Osteocyte (in vitro differentiated cells): ENCODE measurements at places on chromosomes 3 and 15.

- DNase-seq = no peak
These were observed 124.2 kb downstream of the IMPG2 start for GRCh38 chr3:101195951-101196713.

DNA sequence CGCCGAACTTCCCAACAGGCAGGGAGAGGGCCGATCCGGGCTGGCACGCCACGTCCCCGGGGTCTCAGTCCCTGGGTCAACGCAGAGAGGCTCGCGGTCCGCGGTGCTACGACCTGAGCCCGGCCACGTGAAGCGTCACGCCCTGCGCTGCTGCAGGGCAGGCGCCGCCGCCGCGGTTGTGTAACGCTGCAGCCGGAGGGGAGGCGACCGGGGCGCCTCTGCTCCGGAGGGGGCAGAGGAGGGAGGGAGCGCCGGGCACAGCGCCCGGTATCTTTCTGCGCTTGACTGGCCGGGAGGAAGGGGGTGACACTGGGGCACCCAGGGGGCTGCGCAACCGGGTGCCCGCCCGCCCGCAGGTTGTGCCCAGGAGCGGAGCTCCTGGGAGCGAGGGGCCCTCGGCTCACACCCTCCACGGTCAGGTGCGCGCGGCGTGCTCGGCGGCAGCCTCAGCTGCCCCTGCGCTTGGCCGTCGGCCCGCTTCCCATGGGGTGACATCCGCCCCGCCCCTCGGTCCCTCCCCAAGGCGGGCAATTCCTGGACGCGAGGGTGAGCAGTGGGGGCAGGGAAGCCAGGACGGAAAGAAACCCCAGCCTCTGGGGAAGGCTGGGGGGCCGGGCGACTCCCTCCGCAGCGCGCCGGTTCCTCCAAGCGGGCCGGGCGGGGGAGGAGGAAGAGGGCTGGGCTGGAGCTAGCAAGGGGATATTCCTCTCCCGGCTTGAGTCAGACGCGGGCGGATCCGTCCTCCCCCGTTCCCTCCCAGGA lies 852 bp upstream of the BHLHE40 start:
- peak; percentile 98 for DNase-seq

GRCh38 chr3:126865736-126866135 lies 117.2 kb upstream of the PLXNA1 start:
- peak; percentile 36 for DNase-seq

DNA sequence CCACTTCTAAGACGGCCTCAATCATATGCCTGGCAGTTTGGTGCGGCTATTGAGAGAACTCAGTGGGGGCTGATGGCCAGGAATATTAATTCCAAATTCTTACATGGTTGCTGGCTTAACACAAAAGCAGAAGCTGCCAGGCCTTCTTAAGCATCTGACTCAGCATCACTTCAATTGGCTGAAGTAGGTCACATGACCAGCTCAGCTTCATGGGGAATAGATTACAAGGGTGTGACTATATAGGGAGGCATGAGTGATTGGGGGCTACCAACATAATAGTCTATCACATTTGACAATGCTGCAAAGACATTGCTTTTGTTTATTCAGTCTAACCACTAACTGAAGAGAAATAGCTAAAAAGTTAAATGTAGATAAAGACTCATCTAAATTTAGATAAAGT lies 101.6 kb upstream of the ANKRD28 start:
- DNase-seq = no peak

DNA sequence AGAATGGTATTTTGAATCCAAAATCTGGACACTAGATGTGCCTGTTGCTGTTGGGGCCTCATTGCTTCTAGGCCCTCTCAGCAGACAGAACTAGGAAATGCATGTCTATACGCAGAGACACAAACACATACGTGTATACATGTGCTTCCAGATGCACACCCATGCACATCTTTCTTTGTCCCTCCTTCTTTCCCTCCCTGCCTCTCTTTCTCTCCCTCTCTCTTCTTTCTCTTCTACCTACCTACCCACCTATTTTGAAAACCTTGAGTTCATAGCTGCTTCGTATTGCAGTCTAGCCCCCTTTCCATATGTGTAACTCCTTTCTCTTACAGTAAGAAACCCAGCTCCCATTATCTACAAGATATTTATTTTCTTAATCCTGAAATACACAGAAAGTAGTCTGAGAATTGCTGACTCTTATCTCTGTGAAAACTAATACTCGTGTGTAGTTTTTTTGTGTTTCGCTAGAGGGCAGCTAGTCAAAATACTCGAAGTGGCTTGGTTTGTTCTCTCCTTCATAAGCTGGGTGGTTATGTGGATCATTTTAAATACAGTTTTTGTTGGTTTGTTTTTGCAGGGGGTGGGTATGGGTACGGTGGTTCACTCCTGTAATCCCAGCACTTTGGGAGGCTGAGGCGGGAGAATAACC lies 18.5 kb downstream of the RPL32 start:
- no peak for DNase-seq

DNA sequence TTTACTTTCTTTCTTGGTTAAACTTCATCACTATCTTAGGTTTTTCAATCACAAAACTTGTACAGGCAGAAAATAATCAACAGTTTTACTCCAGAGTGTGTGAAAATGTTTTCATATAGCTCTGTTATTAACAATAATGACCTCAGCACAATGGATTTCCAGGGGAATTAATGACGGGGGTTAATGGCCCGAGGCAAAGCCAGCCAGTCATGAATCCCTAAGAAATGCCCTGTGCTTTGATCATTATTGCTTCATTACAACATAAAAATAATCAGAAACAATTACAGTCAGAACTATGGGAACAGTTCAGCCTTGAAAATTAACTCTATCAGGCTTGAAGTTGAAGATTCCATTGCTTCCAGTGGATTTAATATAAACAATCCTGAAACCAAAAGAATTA lies 875.4 kb downstream of the ROBO2 start:
- DNase-seq = no peak

DNA sequence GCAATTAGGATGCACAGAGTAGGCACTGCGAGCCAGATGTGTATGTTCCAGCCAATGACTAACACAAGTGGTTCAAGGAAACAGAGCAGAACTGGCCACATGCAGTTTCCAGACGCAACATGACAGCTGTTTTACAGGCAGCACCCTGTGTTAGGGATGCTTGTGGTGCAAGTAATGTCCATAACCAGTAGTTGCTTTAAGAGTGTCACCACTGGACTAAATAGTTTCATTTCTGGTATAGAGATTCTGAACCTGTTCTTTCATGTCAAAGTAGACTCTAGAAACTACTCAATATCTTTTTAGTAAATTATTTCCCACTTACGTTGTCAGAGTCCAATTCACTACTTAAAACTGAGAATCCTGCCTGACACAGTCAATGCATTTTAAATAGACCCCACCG lies 14.5 kb upstream of the LPP start:
- no peak for DNase-seq

GRCh38 chr3:10522646-10523303 lies 17.4 kb upstream of the ATP2B2 start:
- peak; percentile 54 for DNase-seq

GRCh38 chr15:101267320-101268104 lies 9.8 kb downstream of the SELENOS start:
- no peak for DNase-seq

GRCh38 chr3:187667526-187667925 lies 2.7 kb downstream of the SST start:
- DNase-seq = no peak

GRCh38 chr3:126442856-126443242 lies 32.8 kb downstream of the ZXDC start:
- DNase-seq = peak; percentile 53

- DNase-seq = no peak
These were observed 7.8 kb downstream of the FBXL22 start for GRCh38 chr15:63605036-63605435.

- no peak for DNase-seq
These were observed 353.4 kb downstream of the RORA start for GRCh38 chr15:60875681-60876080.

GRCh38 chr3:51709004-51709420 lies 2.1 kb downstream of the GRM2 start:
- DNase-seq = peak; percentile 80

- no peak for DNase-seq
These were observed 66.5 kb upstream of the SH3GL3 start for GRCh38 chr15:83380682-83381081.

- DNase-seq = no peak
These were observed 24.5 kb downstream of the IQGAP1 start for GRCh38 chr15:90412356-90413194.

DNA sequence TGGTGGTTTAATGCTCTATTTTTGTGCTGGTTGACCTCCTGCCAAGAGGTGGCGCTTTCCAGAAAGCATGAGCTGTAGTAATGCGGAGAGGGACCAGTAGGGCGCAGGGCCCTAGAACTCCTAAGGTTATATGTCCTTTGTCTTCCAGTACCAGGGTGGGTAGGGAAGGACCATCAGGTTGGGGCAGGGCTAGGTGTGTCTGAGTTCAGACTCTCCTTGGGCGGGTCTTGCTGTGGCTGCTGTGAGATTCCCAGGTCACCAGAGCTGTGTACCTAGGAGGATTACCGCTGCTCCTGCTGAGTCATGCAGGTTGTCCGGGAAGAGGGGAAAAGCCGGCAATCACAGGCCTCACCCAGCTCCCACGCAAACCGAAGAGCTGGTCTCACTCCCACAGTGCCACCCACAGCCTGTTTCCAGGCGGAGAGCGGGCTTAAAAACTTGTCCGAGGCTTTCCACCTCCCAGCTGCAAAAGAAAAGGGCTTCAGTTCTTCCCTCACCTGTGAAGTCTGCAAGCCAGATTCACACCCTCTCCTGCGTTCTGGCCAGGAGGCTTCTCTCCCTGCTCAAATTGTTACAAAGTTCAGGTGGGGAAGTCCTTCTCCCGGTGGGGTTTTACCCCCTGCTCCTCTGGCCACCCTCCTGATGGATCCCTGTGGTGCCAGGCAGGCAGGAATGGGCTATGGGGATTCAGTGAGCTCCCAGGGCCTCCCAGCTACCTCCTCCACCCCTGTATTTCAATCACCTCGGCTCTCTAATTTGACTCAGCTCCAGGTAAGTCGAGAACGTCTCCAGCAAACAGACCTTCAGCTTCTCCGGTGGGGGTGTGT lies 37.7 kb upstream of the BCHE start:
- no peak for DNase-seq

DNA sequence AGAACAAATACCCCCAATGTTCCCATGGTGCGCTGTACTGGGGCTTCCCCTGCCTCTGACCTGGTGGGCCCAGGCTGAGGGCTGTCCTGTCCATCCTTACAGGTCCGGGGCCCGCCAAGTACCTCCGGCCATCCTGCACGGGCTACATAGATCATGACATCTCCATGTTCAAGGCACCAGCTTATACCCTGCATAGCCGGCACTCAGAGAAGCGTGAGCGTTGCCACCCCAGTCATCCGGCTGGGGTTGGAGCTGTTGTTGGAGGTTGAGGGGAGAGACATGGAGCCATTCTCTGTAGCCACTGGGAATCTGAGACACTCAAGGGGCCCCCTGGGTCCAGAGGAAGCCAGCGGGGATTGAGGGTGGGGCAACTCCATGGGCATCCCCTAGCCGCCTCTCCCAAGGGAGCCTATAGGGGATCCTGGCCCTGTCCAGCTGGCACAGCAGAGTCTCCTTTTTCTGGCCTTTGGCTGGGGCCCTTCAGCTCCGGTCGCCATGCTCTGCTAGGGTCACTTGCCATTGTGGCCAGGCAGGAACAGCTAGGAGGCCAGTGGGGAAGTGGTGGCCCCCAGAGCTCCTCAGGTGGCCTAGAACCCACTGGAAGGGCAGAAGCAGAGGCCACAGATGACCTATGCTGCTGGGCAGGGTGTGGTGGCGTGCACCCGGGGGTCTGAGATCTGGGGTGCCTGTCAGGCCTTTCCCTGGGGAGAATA lies 12.5 kb upstream of the CSPG4 start:
- no peak for DNase-seq

- no peak for DNase-seq
These were observed 229.2 kb upstream of the LRTM1 start for GRCh38 chr3:55156851-55157650.

DNA sequence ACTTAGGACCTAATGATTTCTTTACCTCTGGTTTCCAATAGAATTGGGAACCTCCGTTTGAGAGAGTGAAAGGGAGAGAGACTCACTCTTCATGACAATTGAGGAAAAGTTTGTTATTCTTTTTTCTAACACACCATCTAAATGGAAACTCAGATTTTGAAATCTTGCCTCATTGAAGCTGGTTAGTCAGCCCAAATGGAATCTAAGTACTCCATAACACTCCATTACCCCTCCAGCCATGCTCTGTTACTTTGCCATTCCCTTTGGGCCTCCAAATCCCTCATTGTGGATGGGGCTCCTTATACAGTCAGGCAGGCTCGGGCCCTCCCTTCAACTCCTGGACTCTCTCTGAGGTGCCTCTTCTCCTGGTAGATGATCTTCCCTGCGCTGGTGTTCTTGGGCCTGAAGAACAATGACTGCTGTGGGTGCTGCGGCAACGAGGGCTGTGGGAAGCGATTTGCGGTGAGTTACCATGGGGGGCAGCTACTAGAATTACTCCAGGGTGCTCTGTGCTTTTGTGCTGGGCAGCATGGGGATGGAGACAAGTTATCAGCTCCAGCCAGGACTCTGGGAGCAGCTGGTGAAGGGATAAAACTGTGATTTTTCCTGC lies 1.1 kb downstream of the TM4SF4 start:
- no peak for DNase-seq

GRCh38 chr3:86890741-86891396 lies 100.1 kb downstream of the VGLL3 start:
- no peak for DNase-seq

GRCh38 chr3:138398791-138399575 lies 35.4 kb upstream of the ESYT3 start:
- DNase-seq = no peak

DNA sequence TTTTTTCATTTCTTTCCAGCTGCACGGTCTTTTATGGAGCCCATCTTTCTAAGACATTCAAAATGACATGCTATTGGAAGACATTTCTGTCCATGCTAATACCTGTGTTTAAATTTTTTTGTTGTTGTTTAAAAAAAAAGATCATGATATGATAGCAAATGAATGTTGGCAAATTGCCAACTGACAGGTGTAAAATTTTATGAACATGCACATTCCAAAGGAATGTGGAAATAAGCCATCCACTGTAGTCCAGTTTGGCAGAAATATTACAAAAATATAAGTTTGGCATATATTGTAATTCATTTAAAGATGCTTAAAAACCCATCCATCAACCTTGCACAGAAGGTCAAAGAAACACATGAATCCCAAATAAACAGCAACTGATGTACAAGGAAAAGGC lies 75.6 kb upstream of the WNT5A start:
- DNase-seq = no peak

DNA sequence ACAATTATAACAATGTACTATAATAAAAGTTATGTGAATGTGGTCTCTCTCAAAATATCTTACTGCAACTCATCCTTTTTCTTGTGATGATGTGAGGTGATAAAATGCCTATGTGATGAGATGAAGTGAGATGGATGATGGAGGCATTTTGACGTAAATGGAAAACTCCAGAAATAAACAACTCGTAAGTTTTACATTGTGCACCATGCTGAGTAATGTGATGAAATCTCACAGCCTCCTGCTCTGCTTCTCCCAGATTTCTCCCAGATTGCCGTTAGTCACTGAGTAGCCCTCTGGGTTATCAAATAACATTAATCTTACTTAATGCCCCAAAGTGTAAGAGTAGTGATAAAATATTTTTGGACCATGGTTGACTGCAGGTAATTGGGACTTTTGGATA lies 64.8 kb upstream of the SLCO2A1 start:
- no peak for DNase-seq

- DNase-seq = no peak
These were observed 46.2 kb downstream of the IGSF11 start for GRCh38 chr3:118988198-118989130.

GRCh38 chr3:128701342-128702212 lies 24.4 kb upstream of the RAB7A start:
- DNase-seq = no peak

- DNase-seq = no peak
These were observed 29.7 kb upstream of the HHATL start for GRCh38 chr3:42732196-42732828.
